Smooth muscle cell of the brain vasculature (primary cell): ENCODE measurements at places on chromosomes 7 and 10.

DNA sequence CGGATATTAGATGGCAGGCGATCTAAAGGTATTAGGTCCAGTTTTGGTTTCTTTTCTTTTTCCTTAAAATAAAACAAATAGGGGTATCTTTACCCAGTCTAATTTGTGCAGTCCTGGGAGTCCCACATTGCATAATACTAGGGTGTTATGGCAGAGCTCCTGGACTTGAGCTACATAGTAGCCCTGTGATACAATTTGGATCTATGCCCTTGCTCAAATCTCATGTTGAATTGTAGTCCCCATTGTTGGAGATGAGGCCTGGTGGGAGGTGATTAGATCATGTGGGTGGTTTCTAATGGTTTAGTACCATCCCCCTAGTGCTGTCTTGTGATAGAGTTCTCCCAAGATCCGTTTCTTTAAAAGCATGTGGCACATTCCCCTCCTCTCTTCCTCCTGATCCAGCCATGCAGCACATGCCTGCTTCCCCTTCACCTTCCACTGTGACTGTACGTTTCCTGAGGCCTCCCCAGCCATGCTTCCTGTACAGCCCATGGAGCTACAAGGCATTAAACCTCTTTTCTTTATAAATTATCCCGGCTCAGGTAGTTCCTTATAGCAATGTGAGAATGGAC lies 141.9 kb downstream of the RPS24 start:
- no peak for DNase-seq

DNA sequence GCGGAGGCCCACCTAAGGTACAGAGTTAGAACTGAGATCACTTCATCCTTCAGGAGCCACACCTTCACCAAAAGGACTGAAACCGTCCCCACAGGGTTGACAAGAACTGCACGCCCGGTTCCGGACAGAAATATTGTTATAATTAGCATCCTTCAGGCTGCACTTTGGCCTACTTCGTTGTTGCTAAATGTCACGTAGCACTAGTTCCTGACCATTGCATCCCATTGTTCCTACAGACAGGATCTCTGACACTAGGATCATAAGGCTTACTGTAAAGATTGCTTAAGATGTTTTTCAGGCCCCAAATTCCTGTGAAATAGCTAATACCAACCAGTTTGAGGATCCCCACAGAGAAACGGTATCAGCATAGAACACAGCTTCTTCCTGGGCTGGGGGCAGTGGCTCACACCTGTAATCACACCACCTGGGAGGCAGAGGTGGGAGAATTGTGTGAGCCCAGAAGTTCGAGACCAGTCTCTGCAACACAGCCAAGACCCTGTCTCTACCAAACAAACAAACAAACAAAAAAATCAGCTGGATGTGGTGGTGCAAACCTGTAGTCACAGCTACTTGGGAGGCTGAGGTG lies 18.3 kb upstream of the EIF4H start:
- DNase-seq: no peak

- DNase-seq: no peak
Observed at GRCh38 chr10:61814160-61814559, 87.3 kb upstream of the ARID5B start.

- DNase-seq: peak; percentile 2
Observed at GRCh38 chr10:65032867-65033769, 1511.9 kb downstream of the REEP3 start.

DNA sequence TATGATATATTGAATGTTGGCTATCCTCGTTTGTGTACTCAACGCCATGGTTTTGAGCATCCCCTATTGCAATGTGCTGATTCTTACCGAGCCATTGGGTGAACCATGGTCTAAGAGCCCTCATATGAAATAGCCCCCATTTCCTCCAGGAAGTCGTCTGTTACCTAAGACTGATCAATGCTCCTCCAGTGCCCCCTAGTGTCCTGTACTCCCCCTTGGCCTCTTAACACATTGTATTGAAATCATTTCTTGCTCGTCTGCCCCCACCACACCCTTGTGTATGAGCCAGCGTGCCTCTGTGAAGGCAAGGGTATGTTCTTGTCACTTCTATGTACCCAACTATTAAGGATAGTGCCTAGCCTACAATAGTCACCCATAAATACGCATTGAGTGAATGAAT lies 11.2 kb upstream of the SLC35B4 start:
- no peak for DNase-seq

- no peak for DNase-seq
Observed at GRCh38 chr7:36192053-36192824, 39.2 kb downstream of the EEPD1 start.

- DNase-seq: no peak
Observed at GRCh38 chr7:117322741-117323304, at the start of gene WNT2. WNT2 (minus strand) TSS chr7:117323058; CDS start chr7:117322989, 69 bp downstream.

DNA sequence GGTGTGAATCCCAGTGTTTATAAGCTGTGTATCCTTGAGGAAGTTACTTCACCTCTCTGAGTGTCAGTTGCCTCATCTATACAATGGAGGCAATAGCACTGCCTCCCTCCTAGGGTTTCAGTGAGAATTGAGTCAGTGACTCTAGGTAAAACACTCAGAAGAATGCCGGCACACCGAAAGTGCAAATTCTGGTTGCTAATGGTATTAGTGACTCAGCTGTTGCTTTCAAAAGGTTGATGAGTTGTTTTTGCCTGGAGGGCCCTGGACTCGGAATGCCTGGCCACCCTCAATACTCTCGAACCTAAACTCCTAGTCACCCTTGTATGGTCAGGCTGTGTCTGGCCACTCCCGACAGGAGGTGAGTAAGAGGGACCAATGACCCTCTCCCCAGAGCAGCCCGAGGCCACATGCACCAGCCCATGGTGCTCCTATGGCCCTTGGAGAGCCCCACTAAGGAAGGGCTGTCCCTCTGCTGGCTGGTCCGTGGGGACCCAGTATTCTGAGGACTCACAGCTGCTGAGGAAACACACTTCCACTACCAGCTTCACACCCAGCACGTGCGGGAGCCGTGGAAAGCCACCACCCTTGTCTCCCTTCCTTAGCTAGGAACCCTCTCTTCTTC lies 60.2 kb downstream of the CALML3 start:
- no peak for DNase-seq

- no peak for DNase-seq
Observed at GRCh38 chr10:92697663-92698511, 8.1 kb downstream of the HHEX start.

DNA sequence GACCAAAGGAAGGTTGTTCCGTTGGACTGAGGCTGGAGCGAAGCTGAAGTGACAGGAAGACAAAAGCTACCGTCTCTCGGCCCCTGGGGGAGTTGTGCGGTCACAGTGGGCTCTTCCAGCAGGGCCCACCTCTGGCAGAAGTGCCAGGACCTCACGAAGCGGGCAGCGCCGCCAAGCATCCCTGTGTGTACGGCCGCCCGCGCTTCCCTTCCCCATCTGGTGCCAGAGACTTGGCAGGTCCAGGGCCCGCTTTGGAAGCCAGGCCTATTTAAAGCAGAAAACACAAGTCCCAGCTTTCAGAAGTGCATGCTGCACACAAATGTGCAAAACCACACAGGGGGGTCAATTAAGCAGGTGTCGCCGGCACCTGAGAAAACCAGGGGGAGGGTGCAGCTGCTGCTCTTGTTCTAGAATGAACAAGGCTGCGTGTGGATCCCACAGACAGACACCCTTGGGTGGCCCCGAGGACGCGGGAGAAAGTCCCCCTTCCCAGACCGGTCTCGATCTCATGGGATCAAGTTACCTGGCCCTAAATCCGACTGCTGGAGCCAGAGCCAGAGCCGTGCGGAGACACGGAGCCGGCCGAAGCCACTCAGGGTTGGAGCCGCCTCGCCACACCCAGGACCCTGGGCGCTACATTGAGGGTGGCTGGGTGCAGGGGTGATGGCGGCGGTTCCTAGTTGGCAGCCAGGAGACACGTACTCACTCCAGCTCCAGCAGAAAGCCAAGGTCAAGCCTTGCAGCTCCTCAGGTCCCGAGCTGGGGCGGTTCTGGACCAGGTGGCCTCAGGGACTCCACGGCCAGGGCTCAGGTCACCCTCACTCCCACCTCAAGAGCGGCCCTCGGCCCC lies 51.8 kb upstream of the PPP2R2D start:
- DNase-seq: no peak

DNA sequence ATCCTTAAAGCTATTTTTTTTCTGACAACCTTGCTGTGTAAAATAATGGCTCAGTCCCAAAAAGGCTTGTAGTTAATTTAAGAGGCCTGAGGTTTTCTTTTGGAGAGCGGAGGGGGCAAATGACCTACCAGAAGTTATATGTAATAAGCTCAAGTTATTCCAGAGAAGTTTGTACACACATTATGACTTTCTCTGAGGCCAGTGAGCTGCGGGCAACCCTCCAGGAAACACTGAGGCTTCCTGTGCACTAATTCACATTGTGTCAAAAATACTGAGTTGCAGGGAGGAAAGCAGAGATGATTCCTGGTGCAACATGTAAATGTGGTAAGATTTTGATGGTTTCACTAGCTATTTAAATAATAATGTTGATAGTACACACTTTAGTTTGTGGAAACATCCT lies 188.6 kb downstream of the DIP2C start:
- no peak for DNase-seq

DNA sequence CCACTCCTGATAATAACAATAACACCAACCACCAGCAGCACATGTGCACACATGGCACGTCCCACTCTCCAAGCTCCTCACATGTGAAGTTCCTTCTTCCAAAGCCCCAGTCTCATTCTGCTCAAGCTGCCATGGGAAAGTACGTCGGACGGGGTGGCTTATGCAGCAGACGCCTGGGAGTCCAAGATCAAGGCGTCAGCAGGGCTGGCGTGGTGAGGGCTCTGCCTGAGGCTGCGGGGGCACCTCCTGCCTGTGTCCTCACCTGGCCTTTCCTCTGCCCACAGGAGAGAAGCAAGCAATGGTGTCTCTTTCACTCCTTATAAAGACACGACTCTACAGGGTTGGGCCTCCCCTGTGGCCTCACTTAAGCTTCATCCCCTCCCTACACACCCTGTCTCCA lies 68.8 kb upstream of the INSIG1 start:
- no peak for DNase-seq

DNA sequence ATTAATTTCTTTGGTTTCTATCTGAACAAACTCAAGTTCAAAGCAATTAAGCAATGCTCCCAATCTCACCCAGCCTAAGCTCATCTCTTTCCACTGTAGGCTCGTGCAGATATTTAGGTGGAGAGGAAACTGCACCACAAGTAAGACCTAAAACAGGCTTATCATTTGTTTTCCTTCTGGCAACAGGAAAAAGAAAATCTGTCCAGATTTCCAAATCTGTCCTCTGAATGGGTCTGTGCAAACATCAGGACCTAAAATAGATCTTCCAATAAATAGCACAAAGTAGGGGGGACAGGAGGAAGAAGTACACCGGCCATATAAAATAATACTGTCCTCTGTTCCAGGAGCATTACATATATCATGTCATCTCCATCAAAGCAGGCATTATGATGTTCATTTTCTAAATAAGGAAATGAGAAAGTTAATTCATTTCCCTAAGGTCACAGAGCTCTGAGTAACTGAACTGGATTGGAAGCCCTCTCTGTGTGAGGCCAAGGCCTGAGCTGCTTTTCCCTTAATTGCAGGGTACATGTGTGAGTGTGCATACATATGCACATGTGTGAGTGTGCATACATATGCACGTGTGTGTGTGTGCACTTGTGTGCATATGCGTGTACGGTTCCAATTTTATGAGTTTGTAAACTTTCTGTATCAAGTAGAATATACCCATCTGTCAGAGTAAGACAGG lies 92.8 kb upstream of the PARD3 start:
- no peak for DNase-seq

GRCh38 chr10:87589645-87590051 lies 70.0 kb upstream of the PAPSS2 start:
- DNase-seq: peak; percentile 57

DNA sequence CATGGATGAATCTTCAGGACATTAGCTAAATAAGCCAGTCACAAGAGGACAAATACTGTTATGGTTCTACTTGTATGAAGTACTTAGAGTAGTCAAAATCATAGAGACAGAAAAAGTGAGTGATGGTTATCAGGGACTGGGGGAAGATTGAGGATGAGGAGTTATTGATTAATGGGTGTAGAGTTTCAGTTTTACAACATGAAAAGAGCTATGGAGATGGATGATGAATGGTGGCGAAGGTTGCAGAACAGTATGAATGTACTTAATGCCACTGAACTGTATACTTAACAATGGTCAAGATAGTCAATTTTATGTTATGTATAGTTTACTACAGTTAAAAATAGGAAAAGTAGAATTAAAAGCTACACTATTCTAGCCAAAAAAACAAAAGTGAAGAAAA lies 7.8 kb downstream of the STK31 start:
- no peak for DNase-seq

- no peak for DNase-seq
Observed at GRCh38 chr10:93071674-93072224, 1.9 kb upstream of the CYP26A1 start.

GRCh38 chr10:69572159-69573055 lies 815 bp downstream of the NEUROG3 start:
- DNase-seq: no peak

- DNase-seq: no peak
Observed at GRCh38 chr7:48108959-48109847, 20.1 kb downstream of the UPP1 start.

GRCh38 chr10:15815242-15815885 lies 44.9 kb downstream of the MINDY3 start:
- no peak for DNase-seq

- DNase-seq: no peak
Observed at GRCh38 chr10:5354068-5354467, 10.7 kb upstream of the UCN3 start.

DNA sequence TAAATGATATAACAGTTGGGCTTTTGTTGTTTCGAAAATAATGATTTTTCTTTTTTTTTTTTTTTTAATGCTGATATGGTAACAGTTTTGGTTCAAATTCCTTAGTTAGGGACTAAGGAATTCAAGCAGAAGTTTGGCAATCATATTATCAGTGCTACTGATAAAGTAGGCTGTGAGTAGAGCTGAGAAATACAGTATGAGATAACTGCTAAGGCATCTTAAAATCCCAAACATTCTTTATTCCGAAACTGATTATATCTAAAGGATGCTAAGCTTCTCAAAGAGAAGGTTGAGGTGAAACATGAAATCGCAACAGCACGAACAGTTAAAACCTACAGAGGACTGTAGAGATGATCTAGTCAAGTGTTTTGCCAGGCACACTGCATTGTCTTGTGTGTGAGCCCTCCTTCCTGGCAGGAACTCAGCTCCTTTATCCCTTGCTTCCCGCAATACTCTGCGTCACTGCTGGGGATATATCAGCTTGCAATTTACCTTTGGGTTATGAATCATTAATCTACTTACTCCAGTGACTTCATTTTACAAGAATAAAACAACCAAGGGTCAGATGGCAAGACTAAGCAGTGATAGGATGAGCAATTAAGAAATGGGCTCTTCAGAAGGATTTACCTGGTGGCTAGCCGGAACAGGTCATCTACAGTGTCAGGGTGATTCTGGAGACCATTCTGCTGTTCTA lies 36.7 kb downstream of the IRF5 start:
- no peak for DNase-seq

- DNase-seq: no peak
Observed at GRCh38 chr10:62972103-62972502, 155.9 kb upstream of the EGR2 start.

GRCh38 chr7:1234881-1235500 lies 2.3 kb downstream of the UNCX start:
- DNase-seq: no peak

DNA sequence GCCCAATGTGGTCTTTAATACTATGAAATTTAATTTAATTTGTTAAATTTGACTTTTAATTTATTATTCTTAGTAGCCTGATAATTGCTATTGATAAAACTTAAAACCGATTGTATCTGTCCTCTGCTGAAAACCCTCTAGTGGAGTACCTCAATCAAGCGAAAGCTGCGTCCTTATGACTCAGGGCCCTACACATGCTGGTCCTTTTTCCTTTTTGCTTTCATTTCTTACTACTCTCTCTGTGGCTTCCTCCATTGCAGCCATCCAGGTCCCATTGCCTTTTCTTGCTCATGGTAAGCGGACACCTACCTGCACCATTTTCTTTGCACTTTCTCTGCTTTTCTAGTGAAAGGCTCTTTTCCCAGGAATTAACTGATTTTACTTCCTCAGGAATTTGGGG lies 301.1 kb downstream of the INHBA start:
- no peak for DNase-seq
